BJ (cell line): ENCODE measurements at places on chromosomes 5 and 9.
A peak's percentile ranks its signal among the peaks of the same experiment; 100 is the strongest.

DNA sequence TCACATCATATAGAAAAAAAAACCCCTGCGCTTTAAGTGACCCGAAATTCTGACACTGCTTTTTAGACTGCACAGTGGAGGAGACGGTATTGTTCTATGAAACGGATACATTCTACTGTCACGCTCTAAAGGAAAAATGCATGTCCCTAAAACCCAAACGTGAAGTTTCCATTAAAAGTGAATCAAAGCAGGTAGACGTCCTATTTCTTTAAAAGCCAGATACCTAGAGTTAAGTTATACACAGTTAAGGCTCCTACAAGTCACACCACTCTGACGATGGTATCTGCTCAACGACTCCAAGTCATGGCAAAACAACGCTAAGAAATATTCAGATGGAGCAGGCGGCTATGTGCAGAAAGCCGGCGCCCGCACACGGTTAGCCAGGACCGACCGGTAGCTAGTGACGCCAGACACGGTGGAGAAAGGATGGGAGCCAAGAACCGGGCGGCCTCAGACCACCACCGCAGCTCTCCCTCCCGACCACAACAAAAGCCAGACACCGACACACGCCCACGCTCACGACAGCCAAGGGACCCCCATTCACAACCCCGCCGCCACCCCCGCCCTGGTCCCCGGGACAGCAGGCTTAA is 734 bp downstream of the SKP1 start:
- no peak for DNase-seq

DNA sequence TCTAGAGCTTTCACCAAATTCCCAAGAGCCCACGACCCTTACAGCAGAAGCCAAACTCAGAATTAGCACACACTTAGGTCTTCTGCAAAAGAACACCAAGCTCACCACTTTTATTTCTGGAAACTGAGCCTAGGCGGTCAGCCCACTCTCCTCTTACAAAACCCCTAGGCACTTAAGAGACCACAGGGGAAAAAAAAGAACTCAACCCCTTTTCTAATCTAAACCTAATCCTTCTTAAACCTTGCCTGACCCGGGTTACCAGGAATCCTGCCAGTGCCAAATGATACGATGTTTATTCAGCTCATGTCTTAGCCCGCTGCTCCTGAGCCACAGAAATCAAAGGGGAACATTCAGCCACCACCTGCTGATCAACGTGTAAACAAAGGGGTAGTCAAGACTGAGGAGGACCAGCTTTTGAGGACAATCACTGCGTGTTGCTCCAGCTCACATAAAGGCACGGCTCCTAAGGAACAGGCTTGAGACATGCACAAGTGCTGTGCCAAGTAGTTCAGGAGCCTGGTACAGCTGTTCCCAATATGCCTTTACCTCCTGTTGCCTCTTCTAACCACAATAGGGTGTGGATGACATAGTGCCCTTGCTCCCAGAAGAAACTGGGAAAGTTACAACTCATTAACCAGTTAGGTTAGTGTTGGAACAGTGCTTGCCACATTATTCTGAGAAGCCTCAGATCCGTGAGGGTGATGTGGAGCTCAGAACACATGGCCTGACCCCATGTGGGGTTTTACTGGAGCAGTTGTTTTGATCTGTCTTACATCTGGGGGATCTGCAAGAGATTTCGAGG is 49.3 kb downstream of the ZFAND5 start:
- DNase-seq = peak; percentile 49

DNA sequence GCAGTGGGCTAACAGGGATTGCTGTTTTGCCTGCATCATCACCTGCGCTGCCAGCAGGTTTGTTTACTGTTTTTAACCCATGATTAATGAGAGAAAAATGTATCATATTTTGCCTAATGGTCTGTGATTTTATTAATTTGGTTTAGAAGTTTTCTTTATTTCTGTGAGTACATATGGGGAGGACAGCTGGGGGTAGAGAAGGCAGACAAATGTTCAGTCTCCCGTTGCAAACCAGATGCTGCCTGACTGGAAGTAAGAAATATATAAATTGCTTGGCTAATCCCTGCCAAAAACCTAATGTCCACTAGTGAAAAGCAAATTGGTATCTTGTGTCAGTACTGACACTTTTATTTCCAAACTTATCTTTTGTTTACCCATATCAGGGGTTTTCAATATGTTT is 1766.1 kb upstream of the C9orf72 start:
- DNase-seq = no peak

GRCh38 chr9:89881431-89881830 is 276.6 kb downstream of the GADD45G start:
- no peak for DNase-seq

DNA sequence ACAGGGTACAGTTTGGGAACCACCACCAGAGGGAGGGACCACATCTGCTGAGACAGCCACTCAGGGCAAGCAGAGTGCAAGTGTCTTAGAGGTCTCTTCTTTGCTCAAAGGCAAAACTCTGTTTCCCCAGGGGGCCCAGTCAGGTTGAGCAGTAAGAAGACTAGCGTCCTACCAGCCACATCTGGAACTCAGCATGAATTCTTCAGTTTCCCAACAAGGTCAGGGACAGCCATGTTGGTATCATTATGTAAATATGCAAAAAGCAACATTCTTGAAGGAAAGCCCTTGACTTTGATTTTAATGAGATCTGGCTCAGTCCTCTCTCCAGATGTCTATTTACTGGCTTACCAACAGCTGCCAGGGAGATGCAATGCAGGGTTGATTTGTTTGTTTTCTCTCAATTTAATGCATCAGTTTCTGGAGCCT is 46.7 kb downstream of the TGFBI start:
- no peak for DNase-seq

- DNase-seq = no peak
Observed at GRCh38 chr5:140399979-140400729, 1.5 kb upstream of the ANKHD1 start.

- DNase-seq = no peak
Observed at GRCh38 chr9:15640121-15640520, 87.3 kb downstream of the CCDC171 start.
